ENCODE measurements at places on chromosomes 2 and 18.

- no peak for DNase-seq
These were observed 52.1 kb upstream of the LAPTM4A start for GRCh38 chr2:20103530-20103929.

GRCh38 chr18:32907648-32908423 is 135.0 kb upstream of the KLHL14 start:
- DNase-seq: no peak

DNA sequence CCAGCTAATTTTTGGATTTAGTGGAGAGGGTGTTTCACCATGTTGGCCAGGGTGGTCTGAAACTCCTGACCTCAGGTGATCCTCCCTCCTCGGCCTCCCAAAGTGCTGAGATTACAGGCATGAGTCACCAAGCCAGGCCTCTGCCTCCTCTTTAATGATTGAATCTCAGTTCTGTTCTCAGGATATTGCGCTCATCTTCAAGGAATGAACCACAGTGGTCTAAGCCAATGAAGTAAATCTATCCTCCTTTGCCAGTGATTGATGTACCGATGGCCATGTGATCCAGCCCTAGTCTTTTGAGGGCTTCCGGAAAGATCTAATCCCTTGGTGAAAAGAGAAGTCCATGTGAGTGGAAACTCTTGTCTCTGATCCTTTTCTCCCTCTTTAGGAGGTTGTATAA is 48.6 kb downstream of the POLE4 start:
- no peak for DNase-seq

GRCh38 chr2:70431716-70432347 is 121.8 kb downstream of the TGFA start:
- no peak for DNase-seq

- no peak for DNase-seq
These were observed 232.7 kb upstream of the UBE2E3 start for GRCh38 chr2:180747728-180748127.

- DNase-seq: no peak
These were observed 22.9 kb upstream of the LBH start for GRCh38 chr2:30208453-30208852.

DNA sequence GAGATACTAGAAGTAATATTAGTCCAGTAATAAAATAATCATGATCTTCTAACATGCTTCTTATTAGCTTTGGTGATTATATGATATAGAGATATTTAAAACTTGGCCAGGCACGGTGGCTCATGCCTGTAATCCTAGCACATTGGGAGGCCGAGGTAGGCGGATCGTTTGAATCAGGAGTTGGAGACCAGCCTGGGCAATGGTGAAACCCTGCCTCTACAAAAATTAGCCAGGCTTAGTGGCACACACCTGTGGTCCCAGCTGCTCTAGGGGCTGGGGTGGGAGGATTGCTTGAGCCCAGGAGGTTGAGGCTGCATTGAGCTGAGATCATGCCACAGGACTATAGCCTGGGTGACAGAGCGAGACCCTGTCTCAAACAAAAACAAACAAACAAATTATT is 87.0 kb downstream of the WDR7 start:
- no peak for DNase-seq

DNA sequence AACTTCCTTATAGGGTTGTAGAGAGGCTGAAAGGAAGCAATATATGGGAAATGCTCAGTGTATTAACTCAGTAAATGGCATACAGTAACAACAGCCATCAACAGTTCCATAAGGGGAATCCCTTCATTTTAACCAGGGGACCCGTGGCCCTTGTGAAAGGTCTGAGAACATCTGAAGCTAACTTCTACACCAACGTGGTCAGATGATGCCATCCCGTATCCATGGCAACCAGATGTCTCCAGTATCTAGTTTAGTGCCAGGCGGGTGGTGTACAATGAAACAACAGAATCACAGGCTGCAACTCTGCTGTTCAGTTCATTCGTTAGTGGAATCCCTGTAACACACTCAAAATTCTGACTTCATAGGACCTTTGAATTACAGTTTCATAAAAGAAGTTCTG is 162.3 kb downstream of the TGIF1 start:
- no peak for DNase-seq

DNA sequence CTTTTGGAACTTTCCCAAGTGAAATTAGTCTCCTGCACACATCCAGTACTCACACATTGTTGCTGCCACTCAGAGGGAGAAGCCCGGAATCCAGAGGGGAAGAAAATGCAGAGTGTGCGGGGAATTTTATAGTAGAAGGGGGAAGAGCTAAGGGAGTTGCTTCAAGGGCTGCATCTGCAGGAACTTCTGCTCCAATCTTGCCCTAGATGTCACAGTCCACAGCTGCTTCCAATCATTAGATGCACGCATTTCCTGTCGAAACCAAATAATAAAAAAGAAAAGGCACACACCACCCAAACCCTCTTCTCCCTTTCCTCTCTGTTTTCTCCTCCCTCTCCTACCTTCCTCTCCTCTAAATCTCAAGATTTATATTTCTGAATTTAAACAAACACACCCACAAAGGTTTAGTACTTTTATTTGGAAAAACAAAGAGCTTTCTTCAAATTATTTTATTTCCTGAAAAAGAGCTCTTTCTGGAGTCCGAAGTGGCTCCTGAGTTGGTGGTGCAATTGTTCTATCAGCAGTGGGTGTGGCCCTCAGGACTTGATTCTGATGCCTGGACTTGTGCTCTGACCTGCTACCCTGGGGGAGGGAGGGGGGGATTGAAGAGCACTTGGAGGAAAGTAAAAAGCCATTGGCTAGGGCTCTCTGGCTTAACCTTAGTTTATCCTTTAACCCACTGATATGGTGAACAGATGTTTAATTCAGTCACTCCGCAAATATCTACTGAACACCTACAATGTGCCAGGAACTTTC is 72.0 kb downstream of the KCNE4 start:
- DNase-seq: no peak

- DNase-seq: no peak
These were observed 1633.7 kb upstream of the CELF4 start for GRCh38 chr18:39199231-39199855.

- DNase-seq: no peak
These were observed 3.5 kb upstream of the EMILIN1 start for GRCh38 chr2:27074738-27075565.

DNA sequence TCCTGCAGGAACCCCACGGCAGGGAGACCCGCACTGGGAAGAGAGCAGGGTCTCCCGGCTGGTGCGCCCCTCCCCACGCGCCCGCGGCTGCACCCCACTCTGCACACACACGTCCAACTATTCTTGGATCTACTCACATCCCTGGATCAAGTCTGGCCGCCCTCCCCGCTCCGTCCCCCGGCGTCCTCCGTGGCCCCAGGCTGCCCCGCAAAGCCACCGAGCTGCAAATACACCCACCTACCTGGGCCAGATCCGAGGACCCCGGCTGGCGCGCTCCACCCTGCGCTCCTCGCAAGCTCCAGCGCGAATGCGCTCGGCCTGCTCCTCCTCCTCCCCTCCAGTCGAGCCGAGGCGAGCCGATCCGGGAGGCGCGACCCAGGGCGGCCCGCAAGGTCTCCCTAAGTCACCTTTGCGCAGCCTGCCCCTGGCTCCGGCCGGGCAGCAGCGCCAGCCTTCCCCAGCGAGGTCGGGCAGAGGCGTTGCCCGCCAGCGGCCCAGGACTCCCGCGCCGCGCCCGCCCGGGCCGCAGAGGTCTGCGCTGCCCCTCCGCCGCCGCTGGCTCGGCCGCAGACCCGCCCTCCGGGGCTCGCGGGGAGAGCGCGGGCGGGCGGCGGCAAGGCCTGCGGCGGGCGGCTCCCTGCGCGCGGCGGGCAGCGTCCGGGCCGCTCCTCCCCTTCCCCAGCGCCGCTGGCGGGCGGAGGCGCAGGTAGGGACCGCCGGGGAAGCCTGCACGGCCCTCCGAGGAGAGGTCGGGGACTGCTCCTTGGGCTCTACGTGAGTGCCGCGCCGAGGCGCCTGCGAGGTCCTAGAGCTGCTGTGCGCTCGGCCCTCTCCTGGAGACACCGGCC is 126.0 kb downstream of the OSBPL1A start:
- DNase-seq: no peak

GRCh38 chr2:238256594-238257104 is 16.8 kb upstream of the HES6 start:
- DNase-seq: peak; percentile 68

- DNase-seq: peak; percentile 72
These were observed 94.3 kb downstream of the HNRNPLL start for GRCh38 chr2:38508311-38509039.

DNA sequence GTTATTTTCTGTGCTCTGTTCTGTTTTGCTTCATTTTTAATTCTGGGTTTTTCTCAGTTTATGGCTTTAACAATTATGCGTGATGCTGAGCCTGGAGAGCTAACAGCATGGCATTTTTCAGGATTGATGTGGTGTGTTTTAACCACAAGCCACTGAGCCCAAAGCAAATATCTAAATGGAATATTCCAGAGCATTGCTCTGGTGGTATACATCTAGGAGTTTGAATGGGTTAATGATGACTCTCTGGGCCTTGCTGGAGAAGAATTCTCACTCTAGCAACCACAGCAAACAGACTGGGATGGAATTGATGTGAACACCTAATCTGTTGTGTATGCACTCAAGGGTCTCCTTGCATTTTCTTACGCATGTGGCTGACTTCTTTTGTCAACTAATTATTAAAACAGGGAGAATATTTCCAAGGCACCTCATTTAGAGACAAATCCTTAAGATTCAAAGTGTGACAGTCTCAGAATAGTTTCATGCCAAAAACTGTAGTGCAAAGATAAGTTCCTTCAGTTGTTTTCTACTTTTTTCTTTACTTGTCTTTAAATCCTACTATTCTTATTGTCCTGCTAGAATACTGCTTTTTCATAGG is 164.0 kb downstream of the DTNA start:
- no peak for DNase-seq

DNA sequence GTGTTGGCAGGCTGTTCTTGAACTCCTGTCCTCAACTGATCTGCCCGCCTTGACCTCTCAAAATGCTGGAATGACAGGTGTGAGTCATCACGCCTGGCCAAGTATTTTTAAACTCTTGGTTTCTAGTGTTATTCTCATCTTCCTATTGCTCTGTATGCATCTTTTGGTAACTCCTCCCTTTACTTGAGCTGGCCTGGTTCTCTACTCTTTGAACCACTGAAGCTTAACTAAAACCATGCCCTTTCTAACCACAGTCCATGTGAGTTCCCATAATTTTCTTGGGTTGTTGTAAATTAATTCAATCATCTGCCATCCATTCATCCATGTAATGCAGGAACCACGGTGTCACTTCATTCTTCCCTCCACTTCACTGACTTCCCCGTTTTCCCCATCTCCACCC is 1131.3 kb downstream of the DPP10 start:
- DNase-seq: no peak

GRCh38 chr2:175624211-175624761 is 377.8 kb downstream of the LNPK start:
- DNase-seq: no peak

DNA sequence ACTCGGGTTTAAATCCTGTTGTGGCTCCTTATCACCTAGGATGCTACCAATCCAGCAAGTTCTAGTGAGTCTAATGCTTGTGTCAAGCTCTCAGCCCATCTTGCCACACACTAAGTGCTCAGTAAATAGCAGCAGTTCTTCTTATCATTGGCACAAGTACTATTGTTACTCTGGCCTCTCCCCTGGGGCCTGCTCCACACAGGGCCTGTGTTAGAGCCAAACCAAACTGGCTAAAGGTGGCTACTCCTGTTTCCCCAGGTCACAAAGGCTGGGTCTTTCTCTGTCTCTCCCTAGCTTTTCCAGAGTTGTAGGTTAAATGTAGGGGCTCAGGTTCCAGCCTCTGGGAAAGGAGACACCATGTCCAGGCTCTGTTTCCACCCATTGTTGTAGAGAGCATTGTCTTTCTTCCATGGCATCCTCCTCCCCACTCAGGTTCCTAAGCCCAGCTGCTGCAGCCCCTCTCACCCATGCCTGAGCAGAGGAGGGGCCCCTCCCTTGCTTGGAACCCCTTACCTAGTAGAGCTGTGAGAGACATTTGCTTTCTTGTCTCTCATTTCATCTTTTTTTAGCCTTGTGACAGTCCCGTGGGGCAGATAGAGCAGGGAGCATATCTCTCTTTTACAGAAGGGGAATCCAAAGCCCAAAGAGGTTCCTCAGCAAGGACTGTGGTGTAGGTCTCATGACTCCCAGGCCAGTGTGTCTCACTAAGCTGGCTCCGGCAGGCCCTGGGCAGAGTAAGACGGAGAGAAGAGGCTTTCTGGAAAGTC is 56.4 kb upstream of the OTOF start:
- DNase-seq: no peak

DNA sequence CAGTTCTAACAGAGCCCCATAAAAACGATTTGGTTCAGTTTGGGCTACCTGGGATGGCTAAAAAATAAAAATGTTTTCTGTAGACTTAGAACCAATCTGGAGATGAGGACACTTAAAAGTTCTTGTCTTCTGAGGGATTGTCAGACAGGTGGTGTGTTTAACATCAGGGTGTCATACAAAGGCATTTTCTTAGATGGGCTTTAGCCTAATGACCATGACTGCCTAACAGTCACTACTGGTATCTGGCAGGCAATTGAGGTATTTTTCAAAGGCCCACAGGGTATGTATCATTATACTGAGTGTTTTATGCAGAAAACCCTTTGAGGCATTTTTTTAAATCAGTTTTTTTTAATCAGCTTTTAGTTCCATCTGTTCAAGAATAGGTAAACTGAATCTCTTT is 341.4 kb downstream of the PARD3B start:
- DNase-seq: no peak

DNA sequence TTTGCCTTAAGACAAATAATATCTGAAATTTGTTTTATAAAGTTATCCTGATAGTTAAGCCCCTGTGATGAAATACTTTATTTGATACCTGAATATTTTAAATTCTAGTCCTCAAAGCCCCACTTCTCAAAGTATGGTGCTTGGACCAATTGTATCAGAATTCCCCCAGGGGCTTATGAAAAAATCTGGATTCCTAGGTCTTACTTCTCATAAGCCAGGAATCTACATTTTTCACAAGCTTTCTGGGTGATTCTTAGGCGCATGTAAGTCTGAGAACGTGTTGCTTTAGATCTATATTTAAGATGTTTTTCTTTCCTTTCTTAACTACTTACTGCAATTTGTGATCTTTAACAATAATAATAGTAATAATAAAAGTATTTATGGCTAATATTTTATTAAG is 53.1 kb downstream of the MYO1B start:
- no peak for DNase-seq

GRCh38 chr18:48314690-48315089 is 94.5 kb downstream of the ZBTB7C start:
- DNase-seq: no peak

- no peak for DNase-seq
These were observed 9.6 kb downstream of the GDF7 start for GRCh38 chr2:20676353-20677215.

DNA sequence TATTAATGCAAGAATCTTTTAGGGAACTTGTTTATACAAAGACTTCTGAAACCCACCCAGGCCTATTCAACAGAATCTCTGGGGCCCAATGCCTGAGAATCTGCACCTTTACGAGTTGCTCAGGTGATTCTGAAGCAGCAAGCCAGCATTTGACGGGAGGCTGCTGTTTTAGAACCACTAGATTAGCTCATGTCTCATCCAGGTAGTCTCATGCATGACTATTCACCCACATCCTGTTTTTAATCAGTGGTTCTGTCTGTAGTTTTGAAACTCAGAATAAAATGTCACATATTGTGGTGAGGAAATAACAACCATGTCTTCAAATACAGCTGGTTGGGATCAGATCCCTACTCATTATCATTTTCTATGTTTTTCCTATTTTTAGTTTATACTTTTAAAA is 39.5 kb downstream of the CYTIP start:
- peak; percentile 69 for DNase-seq

- no peak for DNase-seq
These were observed 40.7 kb upstream of the TAF1B start for GRCh38 chr2:9802576-9802993.
